ENCODE measurements at places on chromosomes 16 and 17.

DNA sequence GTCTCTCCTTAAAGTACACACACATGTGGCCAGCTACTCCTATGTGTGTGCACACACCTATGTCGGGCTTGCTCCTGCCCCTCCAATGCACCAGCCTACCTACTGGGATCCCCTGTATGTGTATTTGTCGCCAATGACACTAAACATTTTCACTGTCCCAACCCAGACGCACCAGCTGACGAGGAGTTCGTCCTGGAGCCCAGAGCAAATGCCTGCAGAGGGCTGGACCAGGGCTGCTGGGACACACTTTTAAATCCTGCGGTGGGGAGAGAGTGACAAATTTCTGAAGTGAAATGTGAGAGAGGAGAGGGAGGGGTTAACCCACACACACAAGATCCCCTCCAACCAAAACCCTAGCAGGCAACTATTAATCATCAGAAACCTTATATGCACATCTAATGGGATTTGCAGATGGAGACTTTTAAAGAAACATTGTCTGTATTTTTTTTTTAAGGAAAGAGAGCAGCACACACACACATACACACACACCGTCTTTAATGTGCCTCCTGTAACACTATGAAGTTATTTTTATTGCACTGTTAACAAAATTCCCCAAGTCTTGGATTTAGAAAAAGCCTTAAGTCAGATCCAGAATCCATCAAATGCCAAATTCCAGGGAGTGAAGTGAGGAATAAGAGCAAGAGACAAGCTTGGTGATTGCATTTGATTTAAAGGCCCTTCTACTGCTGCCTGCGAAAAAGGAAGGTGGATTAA, at the start of gene MEOX1:
MEOX1 (minus strand) TSS at position 224 of the 714 bp plus-strand sequence. CDS start 388 bp downstream, outside the sequence.
- peak; percentile 11 for DNase-seq

DNA sequence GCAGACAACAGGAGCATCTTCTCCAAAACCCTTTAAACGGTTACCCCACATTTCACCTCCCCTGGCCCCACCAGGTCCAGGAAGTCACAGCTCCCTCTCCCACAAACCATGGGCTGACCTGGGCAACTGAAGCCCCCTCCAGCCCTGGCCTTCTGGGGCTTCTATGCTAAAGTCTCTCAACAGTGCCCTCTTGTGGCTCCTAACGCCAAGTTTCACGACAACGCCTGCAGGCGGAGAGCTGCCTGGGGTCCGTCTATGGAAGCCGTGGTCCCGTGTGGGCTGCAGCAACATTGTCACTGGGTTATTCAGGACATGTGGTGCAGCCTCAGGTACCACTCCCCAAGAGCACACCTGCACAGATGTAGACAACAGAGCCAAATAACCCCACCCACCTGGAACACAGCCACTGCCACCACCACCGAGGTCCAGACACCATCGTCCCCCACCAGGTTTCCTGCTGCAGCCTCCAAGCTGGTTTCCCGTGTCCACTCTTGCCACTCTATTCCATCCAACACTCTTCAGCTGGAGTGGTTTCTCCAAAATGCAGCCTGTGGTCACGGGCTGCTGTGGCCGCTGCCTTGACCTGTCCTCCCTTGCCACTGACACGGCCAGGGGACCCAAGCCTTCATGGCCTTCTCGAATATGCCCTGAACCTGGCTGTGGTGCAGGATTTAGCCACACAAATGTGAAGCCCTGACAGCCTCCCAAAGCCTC, 19.1 kb downstream of the C16orf95 start:
- no peak for DNase-seq

- DNase-seq, result no peak
These were observed 2.4 kb downstream of the HLF start for GRCh38 chr17:55266958-55267688.

- DNase-seq, result no peak
These were observed 151.4 kb downstream of the BANP start for GRCh38 chr16:88102597-88102996.

- DNase-seq, result no peak
These were observed 7.9 kb upstream of the SPHK1 start for GRCh38 chr17:76376318-76377133.

GRCh38 chr17:4891411-4892410, 7.6 kb upstream of the C17orf107 start:
- no peak for DNase-seq

DNA sequence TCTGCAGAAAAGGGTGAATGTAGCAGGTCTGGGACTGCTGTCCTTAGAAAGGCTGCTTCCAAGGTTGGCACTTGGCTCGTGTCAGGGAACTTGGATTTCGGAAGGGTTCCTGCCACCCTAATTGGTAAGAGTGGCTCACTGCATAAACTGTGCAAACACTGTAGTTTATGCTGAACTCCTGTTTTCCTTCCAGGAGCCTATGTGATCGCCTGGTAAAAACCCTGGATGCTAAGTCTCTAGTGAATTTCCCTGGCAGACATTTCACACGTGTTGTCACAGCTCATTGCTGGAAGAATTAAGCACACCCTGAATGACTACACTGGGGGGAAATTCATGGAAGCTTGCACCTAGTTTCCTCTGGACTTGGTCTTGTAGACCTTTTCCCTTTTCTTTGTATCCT, 140.1 kb downstream of the SPECC1 start:
- no peak for DNase-seq

All from activated CD4-positive, CD25-positive, alpha-beta regulatory T cell (primary cell).